ENCODE measurements at places on chromosomes 7 and 10.

- DNase-seq = no peak
These were observed 181.2 kb upstream of the PRSS58 start for GRCh38 chr7:142438923-142439515.

- DNase-seq = no peak
These were observed 27.0 kb downstream of the ZNF438 start for GRCh38 chr10:31004611-31005193.

DNA sequence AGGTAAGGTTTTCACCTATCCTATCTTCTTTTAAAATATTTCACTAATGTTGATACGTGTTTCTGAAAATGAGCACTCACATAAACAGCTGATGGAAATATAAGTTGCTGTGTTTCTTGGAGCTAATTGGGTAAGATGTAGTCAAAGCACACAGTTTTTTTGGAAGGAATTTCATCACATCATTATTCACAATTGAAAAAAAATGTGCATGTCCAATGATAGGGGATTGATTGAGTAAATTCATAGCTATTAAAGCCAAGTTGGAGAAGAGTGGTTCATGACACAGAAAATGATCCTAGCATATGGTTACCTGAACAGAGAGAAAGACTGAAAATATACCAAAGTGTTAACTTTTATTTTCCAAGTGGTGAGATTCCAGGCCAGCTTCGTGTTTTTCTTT, 29.6 kb downstream of the GLI3 start:
- DNase-seq = no peak

GRCh38 chr7:157627033-157627432, 290.2 kb downstream of the DNAJB6 start:
- no peak for DNase-seq

DNA sequence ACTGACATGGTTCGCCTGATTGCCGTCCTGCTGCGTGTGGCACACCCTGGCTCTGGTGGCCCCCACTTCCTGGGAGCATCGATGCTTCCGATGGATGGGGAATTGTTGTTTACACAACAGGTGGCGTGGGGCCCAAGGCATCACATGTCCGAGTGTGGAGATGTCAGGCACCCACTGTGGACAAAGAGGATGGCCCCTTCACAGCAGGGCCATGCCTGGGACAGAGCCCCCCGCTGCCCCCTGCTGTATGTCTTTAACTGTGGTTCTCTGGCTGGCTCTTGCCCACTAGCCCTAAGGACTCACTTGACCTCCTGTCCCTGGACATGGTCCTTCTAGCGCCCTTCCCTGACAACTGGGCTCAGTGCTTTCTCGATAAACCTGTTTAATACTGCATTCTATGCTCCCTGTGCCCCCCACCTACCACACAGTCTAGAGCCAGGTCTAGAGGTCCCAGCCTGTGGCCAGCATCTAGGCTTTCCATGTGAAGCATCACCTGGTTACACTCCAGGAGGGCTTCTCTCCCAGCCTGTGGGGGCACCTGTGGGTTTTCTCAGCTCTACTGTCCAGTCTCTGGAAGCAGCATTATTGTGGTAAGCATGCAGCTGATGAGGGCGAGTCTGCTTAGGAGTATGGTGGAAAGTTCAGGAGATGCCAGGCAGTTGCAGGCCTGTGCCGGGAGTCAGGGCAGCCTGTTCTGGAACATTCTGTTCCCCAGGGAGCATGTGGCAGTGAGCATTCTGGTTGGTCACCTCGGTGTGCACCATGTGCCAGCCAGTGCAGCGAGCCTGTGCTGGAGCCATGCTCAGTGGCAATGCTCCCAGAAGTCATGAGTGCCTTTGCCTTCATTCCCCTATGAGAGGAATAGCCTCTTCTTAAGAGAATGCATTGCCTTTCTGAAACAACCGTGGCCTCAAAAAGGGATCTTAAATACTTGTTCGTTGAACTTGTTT, 10.4 kb downstream of the ADCY1 start:
- no peak for DNase-seq

GRCh38 chr7:17402628-17403278, 104.3 kb downstream of the AHR start:
- no peak for DNase-seq

GRCh38 chr10:97103316-97104080, 82.3 kb downstream of the SLIT1 start:
- no peak for DNase-seq
